ENCODE measurements at places on chromosomes 11 and 22.

GRCh38 chr11:2395211-2395730 lies 5.3 kb upstream of the TSSC4 start:
- no peak for DNase-seq

DNA sequence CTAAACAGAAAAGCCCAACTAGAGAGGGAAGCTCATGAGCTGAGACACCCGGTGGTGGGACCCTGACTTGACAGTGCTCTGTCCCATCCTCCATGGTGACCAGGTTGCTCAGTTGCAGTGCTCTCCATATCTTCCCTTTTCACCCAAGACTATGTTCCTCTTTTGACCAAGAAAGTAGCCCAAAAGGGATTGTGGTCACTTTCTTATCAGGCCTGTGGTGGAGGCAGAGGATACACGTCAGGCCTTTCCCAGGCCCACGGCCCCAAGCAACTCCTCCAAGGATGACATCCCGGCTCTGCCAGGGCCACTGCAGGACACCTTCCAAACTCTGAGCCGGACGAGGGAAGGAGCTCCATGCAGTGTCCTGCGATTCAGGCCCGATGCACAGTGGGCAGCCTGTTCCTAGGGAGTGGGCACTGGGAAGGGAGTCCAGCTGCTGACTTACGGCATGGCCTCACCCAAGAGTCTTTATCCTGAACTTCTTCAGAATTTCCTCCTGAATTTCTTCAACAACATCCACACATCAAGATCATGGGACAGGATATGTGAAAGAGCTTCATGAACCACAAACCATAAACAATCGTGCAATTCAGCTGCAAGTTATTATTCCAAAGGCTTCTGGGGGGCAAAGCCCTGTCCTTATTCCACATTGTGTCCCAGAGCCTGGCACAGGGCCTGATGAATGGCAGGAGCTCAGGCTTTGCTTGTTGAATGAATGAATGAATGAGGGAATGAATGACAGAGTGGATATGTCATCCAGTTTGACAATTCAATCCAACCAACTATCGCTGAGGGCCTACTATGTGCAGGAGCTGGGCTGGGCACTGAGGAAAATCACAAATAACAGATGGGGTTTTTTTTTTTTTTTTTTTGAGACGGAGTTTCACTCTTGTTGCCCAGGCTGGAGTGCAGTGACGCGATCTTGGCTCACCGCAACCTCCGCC lies 36.0 kb upstream of the MYH9 start:
- DNase-seq = no peak

DNA sequence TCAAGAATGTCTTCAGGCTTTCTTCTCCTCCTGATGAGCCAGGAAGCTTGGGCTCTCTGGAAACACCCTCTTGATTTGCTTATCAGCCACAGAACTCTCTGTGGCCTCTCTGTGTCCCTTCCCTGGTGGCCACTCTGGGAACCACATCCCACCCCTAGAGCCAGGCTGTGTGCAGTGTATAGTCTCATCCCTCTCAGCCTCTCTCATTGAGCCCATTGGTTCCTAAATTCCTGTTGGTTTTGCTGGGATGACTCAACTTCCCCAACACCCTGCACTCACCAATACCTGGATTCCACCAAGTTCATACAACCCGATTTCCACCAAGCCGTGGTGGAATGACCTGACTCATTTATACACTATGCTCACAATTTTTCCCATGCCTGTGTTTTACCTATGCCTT lies 5.2 kb downstream of the IRAG1 start:
- no peak for DNase-seq

DNA sequence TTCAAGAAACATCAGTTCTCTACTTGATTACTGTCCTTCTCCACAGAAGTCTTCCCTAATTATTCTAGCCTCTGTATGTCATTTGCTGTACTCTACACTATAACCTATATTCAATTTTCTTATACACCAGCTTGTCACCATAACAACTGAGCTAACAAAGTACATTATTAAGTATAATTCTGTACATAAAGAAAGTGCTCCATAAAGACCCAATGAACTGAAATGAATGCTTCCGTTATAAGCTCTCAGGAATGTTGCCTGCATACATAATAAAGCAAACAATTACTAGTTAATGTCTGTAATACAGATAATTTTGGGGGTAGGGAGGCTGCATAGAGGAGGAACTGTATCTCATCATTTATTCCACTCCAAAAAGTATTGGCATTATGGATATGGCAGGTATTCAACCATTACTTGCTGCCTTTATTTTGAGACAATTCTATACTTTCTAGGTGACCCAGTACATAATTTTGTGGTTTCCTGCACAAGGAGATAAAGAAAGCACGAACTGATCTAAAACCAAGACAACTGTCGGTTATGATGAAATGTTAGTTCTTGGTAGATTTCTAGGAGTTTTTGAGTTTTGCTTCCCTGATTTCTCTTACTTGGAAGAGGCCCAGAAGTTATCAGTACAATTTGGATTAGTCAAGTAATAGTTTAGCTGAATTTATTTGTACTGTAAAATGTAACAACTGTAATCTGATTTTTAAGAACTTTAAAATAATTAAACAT lies 202.5 kb downstream of the SBF2 start:
- DNase-seq = no peak

DNA sequence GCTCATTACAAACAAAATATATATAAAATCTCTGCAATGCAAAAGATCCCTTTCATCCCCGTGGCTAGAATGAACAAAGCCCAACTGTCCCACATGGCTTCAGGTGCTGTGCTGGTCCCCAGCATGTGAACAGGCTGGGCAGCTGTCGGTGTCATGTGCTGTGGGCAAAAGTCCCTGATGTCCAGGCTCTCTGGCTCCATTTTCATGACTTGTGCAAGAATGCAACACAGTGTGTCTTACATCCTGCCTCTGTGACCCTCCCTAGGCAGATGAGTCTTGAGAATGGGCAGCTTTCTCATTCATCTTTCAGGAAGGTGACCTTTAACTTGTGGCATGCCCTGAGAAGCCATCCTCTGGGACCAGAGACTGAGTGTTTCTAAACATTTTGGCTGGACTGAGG lies 14.5 kb downstream of the GUCD1 start:
- DNase-seq = peak; percentile 90

GRCh38 chr11:63933459-63933858 lies 5.3 kb upstream of the NAA40 start:
- no peak for DNase-seq

- DNase-seq = no peak
Measured at GRCh38 chr22:32177221-32177765, 18.2 kb upstream of the C22orf42 start.

DNA sequence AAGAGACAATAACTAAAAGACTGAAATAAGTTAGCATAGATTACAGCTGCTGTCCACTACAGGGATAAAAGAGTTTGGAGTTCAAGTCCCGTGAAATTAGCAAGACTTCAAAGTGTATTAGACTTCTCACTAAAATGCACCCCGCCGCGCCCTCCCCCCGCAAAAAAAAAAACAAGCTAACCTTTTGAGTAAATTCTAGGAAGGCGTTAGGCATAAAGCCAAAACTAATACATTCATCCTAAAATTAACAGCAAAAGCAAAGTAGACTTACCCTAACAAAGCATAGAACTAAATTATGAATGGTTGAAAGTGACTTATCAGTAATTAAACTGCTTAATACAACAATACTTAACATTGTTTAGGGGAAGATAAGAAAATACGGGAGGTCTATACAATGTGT lies 581.0 kb upstream of the CHORDC1 start:
- no peak for DNase-seq

GRCh38 chr11:35158701-35159510 lies 19.9 kb downstream of the CD44 start:
- peak; percentile 43 for DNase-seq

- no peak for DNase-seq
Measured at GRCh38 chr22:25125693-25126357, 73.8 kb upstream of the CRYBB3 start.

GRCh38 chr11:1875093-1875850 lies 16.4 kb downstream of the PRR33 start:
- peak; percentile 18 for DNase-seq

- DNase-seq = no peak
Measured at GRCh38 chr22:27517361-27518155, 284.0 kb downstream of the MN1 start.

- DNase-seq = no peak
Measured at GRCh38 chr22:36334821-36335603, 52.8 kb downstream of the MYH9 start.

DNA sequence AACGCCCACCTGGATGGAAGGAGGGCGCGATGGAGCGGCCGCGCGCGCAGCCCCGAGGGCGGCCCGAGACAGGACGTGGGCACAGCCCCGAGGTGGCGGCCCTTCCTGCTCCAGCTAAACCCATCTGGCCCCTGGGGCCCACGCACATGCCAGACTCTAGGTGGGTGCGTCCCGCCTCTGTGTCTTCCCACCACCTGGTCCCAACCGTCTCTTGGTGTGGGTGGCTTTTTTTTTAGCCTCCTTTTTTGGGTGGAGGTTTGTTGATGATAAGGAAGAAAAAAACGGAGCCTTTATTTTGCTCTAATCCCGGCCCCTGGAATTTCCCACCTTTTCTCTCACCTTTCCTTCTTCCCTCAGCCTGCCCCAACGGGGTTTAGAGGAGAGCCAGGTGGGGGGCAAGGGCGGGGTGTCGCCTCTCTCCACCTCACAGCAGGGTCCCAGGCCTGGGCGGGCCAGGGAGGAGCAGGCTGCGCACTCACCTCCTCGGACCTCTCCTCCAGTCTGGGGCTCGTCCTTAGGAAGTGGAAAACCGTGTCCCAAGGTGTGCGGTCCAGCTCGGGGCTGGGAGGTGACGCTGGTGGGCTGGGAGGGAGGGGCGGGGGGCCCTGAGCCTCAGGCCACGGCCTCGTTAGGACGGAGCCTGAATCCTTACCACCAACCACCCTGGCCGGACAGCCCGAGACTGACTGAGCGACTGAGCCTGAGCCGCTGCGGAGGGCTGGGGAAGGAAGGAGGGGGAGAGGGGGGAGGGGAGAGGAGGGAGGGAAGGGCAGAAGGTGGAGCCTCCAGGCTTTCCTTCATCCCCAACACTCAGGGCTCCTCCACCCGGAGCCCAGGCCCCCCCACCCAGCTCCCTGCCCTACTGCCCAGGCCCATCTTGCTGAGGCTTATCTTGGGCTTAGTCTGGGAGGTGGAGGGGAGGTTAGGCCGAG lies at the start of gene SOX10:
TSS of gene SOX10 (minus strand) at position 696 of the 932 bp plus-strand sequence. CDS start 771 bp downstream, outside the sequence.
- no peak for DNase-seq

- no peak for DNase-seq
Measured at GRCh38 chr11:30983143-30983542, 386.4 kb downstream of the DCDC1 start.

GRCh38 chr11:115528225-115528624 lies 24.0 kb upstream of the CADM1 start:
- no peak for DNase-seq
